ENCODE measurements at places on chromosomes 2 and 18. TPM values are rescaled to one million over a fixed set of nuclear protein-coding genes. Genes with fewer than 3 reads are reported as not detected.

Gene RAB17
- 7.8 TPM for total RNA-seq

Gene DSG2
- total RNA-seq, result 22.4 TPM

Gene LMAN2L
- 4.7 TPM for total RNA-seq

DNA sequence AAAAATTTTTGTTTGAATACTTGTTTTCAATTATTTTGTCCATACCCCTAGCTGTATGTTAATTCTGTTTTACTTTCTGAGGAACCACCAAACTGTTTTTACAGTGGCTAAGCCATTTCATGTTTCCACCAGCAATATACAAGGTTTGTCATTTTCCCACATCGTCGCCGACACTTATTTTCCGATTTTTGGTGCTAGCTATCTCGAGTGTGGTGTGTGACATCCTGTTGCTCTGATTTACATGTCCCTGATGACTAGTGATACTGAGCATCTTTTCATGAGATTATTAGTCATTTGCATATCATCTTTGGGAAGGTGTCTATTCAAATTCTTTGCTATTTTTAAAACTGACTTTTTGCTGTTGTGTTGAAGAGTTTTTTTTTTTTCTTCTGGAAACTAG is 7.2 kb upstream of the GPC1 start:
- ATAC-seq, result no peak

- no peak for ATAC-seq
Measured at GRCh38 chr18:48728204-48728833, 189.5 kb downstream of the CTIF start.

GRCh38 chr2:150594299-150594698 is 106.8 kb upstream of the RND3 start:
- ATAC-seq, result no peak

DNA sequence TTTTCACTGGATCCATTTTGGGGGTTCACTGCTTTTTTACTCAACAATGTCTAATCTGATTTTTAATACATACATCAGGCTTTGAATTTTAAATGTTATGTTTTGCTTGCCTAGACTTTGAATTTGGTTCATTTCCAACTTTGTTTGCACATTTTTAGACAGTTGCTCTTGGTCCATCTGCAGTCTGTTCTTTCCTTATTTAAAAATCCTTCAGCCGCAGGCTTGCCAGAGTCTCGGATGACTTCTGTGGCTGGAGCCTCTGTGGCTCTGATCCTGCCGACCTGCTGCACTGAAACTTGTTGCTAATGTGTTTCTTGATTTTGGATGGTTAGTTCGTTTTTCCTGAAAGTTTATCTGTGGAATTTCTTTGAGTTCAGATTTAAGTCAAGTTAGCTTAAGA is 172.0 kb upstream of the ALKAL2 start:
- ATAC-seq, result no peak

Measured in esophagus mucosa (tissue), 1 donor.